ENCODE measurements at places on chromosomes 11 and 22.
A peak's percentile ranks its signal among the peaks of the same experiment; 100 is the strongest.

DNA sequence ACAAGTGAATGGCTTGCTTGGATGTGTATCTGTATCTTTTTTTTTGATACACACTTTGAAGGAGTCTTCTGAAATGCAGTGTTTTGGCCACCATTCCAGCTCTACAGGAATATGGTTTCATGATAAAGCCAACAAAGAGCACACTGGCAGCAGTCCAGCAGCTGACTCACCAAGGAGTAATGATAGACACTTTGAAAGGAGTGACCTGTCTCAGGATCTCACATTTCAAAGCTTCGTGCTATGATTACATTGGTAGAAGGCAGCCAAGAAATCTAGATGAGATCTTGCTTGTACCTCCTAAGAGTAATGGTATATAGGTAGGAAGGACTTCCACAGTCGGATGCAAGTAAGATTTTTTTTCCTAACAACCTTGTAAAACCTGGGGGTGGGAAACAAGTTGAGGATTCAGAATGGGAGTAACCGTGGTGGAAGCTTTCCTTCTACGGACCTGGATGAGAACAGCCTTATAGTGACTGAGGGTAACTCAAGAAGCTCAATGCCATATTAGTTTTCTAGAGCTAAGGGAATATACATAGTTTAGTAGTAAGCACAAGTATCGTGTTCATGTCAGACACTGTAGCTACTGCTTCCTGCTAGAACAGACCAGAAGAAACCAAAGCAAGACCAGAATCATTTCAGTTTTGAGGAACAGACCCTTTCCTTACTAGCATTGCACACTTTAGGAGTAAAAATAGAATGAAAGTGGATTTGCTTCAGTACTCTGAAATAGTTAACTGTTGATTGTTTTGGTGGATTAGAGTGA is 25.0 kb downstream of the MTMR3 start:
- DNase-seq, result peak; percentile 78

DNA sequence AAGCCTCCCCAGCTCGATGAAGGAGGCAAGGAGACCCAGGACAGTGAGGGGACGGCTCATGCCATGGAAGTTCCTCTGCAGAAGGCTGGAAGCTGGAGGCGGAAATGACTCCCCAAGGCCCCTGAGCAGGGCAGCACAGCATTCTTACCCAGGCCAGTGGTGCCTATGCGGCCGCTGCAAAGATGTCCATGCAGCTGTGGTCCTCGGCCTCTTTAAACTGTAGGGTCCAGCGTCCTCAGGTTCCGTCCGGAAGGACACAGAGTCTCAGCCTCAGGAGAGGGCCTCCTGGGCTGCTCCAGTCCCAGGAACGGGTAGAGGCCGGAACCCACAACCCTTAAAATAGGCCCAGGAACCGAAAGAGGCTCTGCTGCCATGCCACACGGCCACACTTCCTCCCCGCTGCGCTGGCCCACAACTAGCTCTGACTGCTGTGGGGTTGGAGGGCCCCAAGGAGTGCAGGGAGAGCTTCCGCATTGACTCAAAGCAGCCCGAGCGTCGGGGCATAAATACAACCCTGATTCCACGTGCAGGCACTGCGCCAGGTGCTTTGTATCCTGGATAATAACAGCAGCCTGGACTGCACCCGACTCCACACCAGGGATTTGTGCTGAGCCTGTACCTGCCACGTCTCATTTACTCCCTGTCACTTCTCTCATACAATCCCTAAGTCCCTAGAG is 5.5 kb downstream of the KIAA0930 start:
- no peak for DNase-seq

- no peak for DNase-seq
These were observed 8.6 kb downstream of the CFL1 start for GRCh38 chr11:65849366-65849765.

GRCh38 chr11:13899603-13900002 is 62.9 kb upstream of the SPON1 start:
- DNase-seq, result no peak

DNA sequence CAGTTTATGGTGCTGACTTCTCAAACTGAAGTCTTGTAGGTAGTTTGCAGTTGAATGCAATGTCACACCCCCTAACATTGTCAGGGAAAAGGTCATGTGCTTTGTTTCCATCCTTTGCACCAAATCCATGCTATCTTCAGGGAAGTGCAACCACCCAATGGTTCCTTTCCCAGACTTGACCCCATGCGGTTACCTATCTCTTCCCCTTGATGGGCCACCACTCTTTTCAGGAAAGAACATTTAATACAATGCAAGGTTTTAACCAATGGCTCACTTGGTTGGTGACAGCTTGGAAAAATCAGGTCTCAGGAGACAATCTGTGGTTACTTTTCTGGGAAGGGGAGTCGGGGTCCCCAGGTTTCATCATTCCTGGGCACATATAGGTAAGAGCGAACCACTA is 2.1 kb downstream of the ABTB2 start:
- DNase-seq, result no peak

DNA sequence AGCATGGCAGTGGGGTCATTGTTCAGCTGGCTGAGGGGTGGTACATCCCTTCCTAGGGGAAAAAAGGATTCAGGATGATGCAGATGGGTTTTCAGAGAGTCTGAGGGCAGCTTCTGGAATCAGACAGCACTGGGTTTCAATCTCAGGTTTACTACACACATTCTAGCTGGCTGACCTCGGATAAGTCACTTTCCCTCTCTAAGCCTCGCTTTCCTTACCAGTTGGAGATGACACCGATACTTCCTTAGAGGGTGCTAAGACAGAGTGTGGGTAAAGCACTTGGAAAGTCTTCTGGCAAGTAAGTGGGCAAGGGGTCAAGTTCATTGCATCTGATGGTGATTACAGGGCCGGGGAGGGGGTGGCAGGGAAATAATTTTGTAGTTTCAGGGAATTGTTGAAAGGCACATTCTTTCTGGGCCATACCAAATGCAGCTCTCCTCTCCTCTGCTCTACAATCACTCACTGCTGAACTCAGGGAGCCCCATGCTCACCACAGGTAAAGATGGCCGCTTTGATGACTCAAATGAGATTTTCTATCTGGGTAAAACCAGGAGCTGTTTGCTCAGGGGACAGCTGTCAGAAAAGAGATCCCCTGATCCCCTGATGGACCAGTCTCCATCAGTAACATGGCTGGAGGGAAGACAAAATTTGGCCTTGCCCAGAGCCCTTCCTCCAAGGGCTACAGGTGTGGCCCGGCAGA is 6.5 kb upstream of the MIAT start:
- DNase-seq, result no peak

- DNase-seq, result no peak
These were observed 36.6 kb upstream of the MUC15 start for GRCh38 chr11:26608507-26609146.

GRCh38 chr22:23119494-23120414 is 22.0 kb downstream of the RSPH14 start:
- no peak for DNase-seq

DNA sequence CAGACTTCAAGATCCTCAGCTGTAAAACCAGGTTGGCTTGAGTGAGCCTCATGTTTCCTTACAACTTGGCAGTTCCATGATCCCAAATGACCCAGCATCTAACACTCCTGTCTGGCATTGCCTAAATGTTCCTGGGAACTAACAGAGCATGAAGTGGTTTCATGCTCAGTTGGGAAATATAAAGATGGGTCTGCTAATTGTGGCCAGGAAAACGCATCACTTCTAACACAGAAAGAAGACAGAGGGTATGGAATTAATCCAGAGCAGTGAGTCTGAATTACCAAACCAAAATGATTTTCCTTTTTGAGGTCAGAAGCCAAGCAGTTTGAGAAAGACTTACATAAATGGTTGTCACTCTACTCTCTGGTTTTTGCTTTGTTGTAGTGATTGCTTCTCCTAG is 60.5 kb upstream of the MMP13 start:
- no peak for DNase-seq

- no peak for DNase-seq
These were observed 46.8 kb downstream of the CTTN start for GRCh38 chr11:70445091-70445490.

DNA sequence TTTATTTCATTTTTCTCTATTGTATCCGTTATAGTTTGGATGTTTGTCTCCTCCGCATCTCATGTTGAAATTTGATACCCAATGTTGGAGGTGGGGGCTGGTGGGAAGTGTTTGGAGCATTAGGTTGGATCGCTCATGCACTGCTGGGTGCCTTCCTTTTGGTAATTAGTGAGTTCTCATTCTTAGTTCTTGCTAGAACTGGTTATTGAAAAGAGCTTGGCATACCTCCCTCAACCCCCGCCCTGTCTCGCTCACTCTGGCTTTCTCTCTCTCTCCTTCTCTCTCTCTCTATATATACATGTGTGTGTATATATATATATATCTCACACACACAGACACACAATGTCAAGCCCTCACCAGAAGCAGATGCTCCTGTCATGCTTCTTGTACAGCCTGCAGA is 978.7 kb downstream of the DLG2 start:
- no peak for DNase-seq

GRCh38 chr22:42280836-42281235 is 10.4 kb upstream of the TCF20 start:
- no peak for DNase-seq

DNA sequence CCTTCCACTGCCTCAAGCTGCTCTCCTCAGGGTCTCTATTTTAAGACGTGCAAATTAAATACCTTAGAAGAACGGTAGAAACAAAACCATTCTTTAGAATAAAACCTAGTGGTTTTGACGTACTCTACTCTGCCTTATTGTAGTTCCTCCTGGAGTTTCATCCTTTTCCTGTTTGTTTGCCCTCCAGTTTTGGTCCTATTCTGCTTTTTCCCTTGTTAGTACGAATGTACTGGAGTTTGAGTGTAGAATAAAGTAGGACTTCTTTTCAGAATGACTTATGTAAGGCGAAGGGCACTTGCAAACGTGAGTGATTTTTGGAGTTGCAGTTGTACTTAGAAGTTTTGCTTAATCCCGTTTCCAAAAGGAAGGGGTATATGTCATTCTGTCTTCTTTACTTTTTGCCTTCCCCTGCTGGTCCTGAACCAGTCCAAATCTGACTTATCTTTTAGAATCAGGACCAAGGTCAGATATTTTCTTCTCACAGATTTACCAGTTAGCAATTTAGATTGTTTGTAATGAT is 1.4 kb downstream of the SIK2 start:
- DNase-seq, result no peak

DNA sequence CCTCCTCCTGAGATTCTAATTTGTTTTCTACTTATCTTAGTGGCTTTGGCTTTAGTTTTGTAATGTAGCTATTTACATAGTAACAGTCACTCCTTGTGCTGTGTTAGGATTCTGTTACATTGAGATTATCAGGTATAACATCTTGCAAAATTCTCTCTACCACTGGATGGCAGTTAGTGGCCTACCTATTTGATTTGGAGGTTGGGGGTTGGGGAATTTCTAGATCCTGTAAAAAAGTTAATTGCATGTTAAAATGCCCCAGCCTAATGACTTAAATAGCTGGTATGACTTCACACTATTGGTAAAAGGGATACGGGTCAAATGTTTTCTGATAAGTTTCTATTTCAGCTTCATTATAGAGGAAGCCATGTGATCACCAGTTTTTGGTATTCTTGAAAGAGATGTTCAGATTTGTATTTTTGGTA is 2.8 kb downstream of the GRK3 start:
- DNase-seq, result no peak

- no peak for DNase-seq
These were observed 40.9 kb downstream of the NAV2 start for GRCh38 chr11:19753451-19754106.

DNA sequence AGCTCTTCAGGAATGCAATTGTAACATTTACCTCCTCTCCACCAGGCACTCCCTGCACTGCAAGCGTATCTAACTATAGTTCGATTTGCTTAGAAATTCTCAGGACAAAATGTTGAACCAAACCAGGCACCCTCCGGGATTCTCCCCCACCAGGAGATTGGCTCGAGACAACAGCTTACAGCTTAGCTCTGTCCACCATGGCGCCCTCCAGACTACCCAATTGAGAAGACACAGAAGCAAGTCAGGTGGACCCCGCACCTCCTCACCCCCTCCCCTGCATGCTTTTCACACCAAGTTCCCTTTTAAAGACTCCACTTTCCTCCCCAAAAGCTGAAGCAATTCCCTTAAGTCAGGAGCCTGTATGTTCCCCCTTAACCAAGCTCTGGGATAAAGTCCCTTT is 34.7 kb upstream of the RFPL3 start:
- no peak for DNase-seq

- DNase-seq, result no peak
These were observed 83.7 kb downstream of the CDKN1C start for GRCh38 chr11:2801711-2802388.

- no peak for DNase-seq
These were observed 7.7 kb downstream of the LIF start for GRCh38 chr22:30238661-30239487.

- no peak for DNase-seq
These were observed 1.6 kb upstream of the TMEM109 start for GRCh38 chr11:60912223-60912850.

GRCh38 chr11:114571712-114572111 is 12.0 kb upstream of the NXPE1 start:
- DNase-seq, result no peak

- DNase-seq, result no peak
These were observed 328.6 kb downstream of the MN1 start for GRCh38 chr22:27472975-27473374.

- DNase-seq, result no peak
These were observed 24.1 kb upstream of the PHOX2A start for GRCh38 chr11:72267956-72268617.

DNA sequence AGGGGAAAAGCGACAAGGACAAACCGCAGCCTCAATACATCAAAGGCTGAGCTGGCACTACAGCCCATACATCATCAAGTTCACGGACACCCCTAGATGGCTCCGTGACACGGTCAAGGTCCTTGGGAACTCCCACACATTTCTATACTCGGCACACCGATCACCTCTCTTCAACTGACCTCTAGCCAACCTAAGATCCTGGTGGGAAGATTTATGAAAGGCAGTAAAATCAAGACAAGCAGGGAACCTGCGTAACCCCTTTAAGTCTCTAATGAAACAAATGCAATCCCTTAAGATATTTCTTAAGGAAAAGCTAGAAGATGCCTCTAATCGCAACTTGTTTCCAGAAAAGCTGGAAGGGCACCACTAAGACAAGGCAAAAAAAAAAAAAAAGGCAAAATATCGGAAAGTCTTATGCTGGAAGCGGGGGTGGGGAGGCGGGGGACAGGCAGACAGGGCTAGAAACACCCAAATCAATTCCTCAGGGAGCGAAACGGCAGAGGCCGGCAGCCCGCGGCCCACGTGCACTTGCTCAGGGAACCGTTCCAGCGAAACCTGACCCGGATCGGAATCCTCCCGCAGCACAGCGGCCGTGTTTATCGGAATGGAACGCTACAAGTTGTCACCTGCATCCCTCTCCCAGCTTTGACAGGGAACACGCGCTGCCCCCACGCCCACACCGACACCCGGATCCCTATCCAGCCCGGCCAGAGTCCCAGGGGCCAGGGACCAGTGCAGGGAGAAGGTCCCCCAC is 1.4 kb downstream of the ARHGAP20 start:
- no peak for DNase-seq

GRCh38 chr22:40709752-40710413 is 30.6 kb downstream of the MCHR1 start:
- DNase-seq, result no peak

Measured in omental fat pad (tissue), 4 donors.